ENCODE measurements at places on chromosomes 1 and 21.

GRCh38 chr1:153133267-153133666, 17.4 kb downstream of the SPRR2G start:
- no peak overlapping the region for H3K27ac ChIP-seq
- no peaks in the 10 kb centered on the region for H3K4me1 ChIP-seq
- no peak for DNase-seq
- H3K36me3 ChIP-seq: no peaks in the 10 kb centered on the region
- peaks cover 13% of the 10 kb centered on the region for H3K27me3 ChIP-seq
- no peak overlapping the region for H3K4me3 ChIP-seq

GRCh38 chr1:157978586-157979403, 14.7 kb upstream of the KIRREL1 start:
- H3K36me3 ChIP-seq: no peaks in the 10 kb centered on the region
- peaks cover 27% of the 10 kb centered on the region for H3K27me3 ChIP-seq
- H3K4me3 ChIP-seq: no peak overlapping the region
- H3K27ac ChIP-seq: no peak overlapping the region
- DNase-seq: no peak
- no peaks in the 10 kb centered on the region for H3K4me1 ChIP-seq

DNA sequence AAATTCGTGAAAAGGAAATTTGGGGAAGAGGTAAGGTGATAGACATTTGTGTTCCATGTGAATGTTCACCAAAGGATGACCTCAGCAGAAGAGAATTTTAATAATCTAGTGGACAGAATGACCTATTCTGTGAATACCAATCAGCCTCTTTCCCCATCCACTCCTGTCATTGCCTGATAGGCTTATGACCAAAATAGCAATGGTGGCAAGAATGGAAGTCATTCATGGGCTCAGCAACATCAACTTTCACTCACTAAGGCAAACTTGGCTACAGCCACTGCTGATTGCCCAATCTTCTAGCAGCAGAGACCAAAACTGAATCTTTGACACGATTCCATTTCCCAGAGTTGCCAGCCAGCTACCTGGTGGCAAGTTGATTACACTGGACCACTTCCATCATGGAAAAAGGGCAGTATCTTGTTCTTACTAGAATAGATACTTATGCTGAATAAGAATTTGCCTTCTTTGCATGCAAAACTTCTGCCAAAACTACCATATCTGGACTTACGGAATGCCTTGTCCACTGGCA, 348.7 kb upstream of the PBX1 start:
- H3K4me1 ChIP-seq: no peaks in the 10 kb centered on the region
- no peak overlapping the region for H3K4me3 ChIP-seq
- H3K27me3 ChIP-seq: no peaks in the 10 kb centered on the region
- H3K36me3 ChIP-seq: no peaks in the 10 kb centered on the region
- no peak overlapping the region for H3K27ac ChIP-seq

DNA sequence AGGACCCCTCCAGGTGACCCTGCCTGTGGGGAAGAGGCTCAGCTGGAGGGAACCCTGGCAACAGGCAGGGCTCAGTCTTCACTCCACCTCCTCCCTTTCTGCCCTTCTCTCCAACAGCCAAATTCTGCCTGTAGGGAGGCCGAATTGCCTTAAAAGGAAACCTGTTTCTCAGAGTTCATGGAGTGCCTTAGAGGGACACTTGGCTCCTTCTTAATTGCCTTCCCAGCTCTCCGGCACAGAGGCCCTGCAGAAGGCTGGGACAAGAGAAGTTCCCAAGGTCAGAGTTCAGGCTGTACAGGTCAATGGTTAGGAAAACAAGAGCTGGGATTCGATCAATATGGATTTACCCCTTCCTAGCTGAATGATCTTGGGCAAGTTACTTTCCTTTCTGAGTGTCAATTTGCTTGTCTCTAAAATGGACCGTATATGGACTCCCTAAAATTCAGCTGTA, 6.2 kb downstream of the CSRP1 start:
- H3K27ac ChIP-seq: no peak overlapping the region
- DNase-seq: no peak
- H3K27me3 ChIP-seq: no peaks in the 10 kb centered on the region
- peaks cover 10% of the 10 kb centered on the region for H3K36me3 ChIP-seq
- H3K4me3 ChIP-seq: no peak overlapping the region

- no peak for DNase-seq
- no peaks in the 10 kb centered on the region for H3K36me3 ChIP-seq
- peaks cover 3% of the 10 kb centered on the region for H3K27me3 ChIP-seq
- no peak overlapping the region for H3K4me3 ChIP-seq
Measured at GRCh38 chr1:96992871-96993270, 271.3 kb downstream of the PTBP2 start.
